IgD-negative memory B cell (primary cell): ENCODE measurements at places on chromosomes 2 and 18. TPM values are rescaled to one million over a fixed set of nuclear protein-coding genes. Genes with fewer than 3 reads are reported as not detected.

Gene ABCA12
- not detected for polyA plus RNA-seq

Gene ALPP
- polyA plus RNA-seq, result not detected

Gene CNGA3
- not detected for polyA plus RNA-seq

Gene DHRS9
- polyA plus RNA-seq, result 3.3 TPM

Gene CDCA7
- polyA plus RNA-seq, result 4.3 TPM

Gene CPSF3
- polyA plus RNA-seq, result 21.9 TPM

Gene VWA3B
- not detected for polyA plus RNA-seq

Gene NEDD4L
- 9.6 TPM for polyA plus RNA-seq

Gene WNT6
- 0.86 TPM for polyA plus RNA-seq

Gene KIF5C
- polyA plus RNA-seq, result 2.0 TPM

Gene ESPNL
- polyA plus RNA-seq, result 5.5 TPM

Gene SIX3
- not detected for polyA plus RNA-seq

Gene GPR39
- not detected for polyA plus RNA-seq

Gene CRACDL
- polyA plus RNA-seq, result not detected

Gene NETO1
- polyA plus RNA-seq, result 1.2 TPM

Gene SCN3A
- 0.85 TPM for polyA plus RNA-seq

Gene AAMP
- polyA plus RNA-seq, result 82.0 TPM

Gene ZNF513
- 4.8 TPM for polyA plus RNA-seq

Gene SERPINB10
- not detected for polyA plus RNA-seq

Gene AQP12B
- not detected for polyA plus RNA-seq

Gene RFTN2
- polyA plus RNA-seq, result not detected

Gene CIB4
- not detected for polyA plus RNA-seq

Gene MERTK
- polyA plus RNA-seq, result 0.33 TPM

Gene SCN2A
- 0.06 TPM for polyA plus RNA-seq

Gene PFN4
- polyA plus RNA-seq, result not detected

Gene ST8SIA5
- not detected for polyA plus RNA-seq

Gene POLE4
- 181 TPM for polyA plus RNA-seq

Gene CDH19
- not detected for polyA plus RNA-seq

Gene SPDYA
- 0.30 TPM for polyA plus RNA-seq

Gene SLC23A3
- polyA plus RNA-seq, result 0.63 TPM

Gene ITGA4
- polyA plus RNA-seq, result 129 TPM

Gene TRIM43B
- polyA plus RNA-seq, result not detected

Gene DSC2
- not detected for polyA plus RNA-seq

Gene CTLA4
- polyA plus RNA-seq, result not detected
